ENCODE measurements at places on chromosomes 2 and 18. TPM values are rescaled to one million over a fixed set of nuclear protein-coding genes. Genes with fewer than 3 reads are reported as not detected.

GAL3ST2 gene
- not detected for total RNA-seq

MC2R gene
- not detected for total RNA-seq

- no peak for DNase-seq
- no peak overlapping the region for H3K27ac ChIP-seq
- no peak overlapping the region for H3K4me3 ChIP-seq
- no peaks in the 10 kb centered on the region for H3K27me3 ChIP-seq
These were observed 44.7 kb upstream of the SH3RF3 start for GRCh38 chr2:109084341-109084740.

GRCh38 chr2:43526994-43527393, 68.8 kb downstream of the THADA start:
- no peak overlapping the region for H3K4me3 ChIP-seq
- no peaks in the 10 kb centered on the region for H3K27me3 ChIP-seq

- DNase-seq = no peak
- no peak overlapping the region for H3K27ac ChIP-seq
- no peak overlapping the region for H3K4me3 ChIP-seq
- no peaks in the 10 kb centered on the region for H3K27me3 ChIP-seq
- no peaks in the 10 kb centered on the region for H3K4me1 ChIP-seq
- peaks cover 14% of the 10 kb centered on the region for H3K36me3 ChIP-seq
These were observed 66.7 kb upstream of the TFCP2L1 start for GRCh38 chr2:121351521-121352318.

DNA sequence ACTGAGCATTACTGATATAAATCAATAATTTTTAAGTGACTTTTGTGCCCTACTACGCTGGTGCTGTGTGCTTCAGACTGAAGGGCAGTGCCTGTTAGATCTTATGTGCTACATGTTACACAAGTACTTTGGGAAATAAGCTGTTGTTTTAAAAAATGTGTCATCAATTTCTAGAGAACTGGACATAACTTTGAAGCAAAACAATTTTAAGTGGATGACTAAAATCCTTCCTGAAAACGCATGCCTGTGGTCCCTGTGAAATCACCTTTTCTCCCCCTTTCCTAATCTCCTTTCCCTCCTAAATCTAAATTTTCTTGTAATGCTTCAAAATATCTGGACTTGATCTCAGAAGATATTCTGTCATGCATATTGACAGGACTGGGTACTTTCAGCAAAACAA, 7.1 kb upstream of the IL1RL1 start:
- H3K36me3 ChIP-seq = peaks cover 2% of the 10 kb centered on the region
- peaks cover 38% of the 10 kb centered on the region for H3K4me1 ChIP-seq
- no peak overlapping the region for H3K4me3 ChIP-seq
- peaks cover 11% of the 10 kb centered on the region for H3K27me3 ChIP-seq
- no peak for DNase-seq

DNA sequence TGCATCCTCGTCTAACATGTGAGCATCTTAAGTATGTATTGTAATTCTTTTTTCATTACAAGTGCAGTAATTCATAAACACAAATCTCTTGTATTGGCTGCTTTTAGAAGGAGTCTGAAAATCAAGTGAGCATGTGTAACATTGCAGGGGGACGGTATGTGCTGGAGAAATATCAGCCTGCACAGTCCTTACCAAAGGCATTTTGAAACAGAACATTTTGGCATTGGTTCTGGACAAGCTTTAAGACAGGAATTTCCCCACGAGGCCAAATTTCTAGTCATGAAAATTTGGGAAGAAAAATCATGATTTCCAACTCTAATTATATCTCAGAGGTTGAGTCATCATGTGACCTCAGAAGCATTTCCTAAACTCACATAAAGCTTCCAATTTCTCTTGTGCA, 24.7 kb upstream of the NRP2 start:
- DNase-seq = no peak
- no peak overlapping the region for H3K4me3 ChIP-seq
- peaks cover 26% of the 10 kb centered on the region for H3K4me1 ChIP-seq
- H3K27me3 ChIP-seq = no peaks in the 10 kb centered on the region
- H3K36me3 ChIP-seq = no peaks in the 10 kb centered on the region

DNA sequence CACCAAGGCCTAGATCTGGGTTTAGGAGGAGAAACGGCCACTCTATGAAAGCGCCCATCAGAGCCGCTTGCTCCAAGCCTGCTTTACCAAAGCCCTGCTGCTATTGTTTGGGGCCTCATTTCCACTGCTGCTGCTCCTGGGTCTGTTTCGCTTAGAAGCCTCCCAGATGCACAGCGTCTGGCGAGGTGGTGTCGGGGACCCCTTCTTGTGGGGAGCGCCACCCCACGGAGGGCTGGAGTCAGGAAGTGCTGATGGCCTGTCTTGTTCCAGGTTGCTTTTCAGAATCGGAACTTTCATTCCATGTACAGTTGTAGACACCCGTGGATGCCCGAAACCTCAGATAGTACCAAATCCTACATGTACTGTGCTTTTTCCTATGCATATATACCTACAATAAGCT, 204.9 kb upstream of the TWIST2 start:
- peaks cover 7% of the 10 kb centered on the region for H3K4me1 ChIP-seq
- DNase-seq = no peak
- H3K4me3 ChIP-seq = no peak overlapping the region
- H3K27ac ChIP-seq = no peak overlapping the region
- H3K27me3 ChIP-seq = no peaks in the 10 kb centered on the region
- H3K36me3 ChIP-seq = no peaks in the 10 kb centered on the region

DNA sequence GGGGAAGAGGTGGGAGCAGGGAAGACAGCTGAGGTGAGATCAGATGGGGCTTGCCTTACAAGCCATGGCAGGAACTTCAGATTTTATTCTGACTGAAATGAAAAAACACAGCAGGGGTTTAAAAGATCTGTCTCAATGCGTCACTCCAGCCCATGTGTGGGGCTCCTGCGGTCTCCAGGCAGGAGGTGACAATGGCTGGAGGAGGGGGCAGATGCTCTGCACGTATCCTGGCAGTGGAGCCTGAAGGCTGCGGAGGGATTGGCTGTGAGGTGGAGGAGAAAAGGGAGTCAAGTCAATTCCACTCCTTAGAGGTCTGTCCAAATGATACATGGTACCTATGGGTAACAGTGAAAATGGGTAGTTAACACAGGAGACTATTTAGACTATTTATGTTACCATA, 40.5 kb upstream of the KIDINS220 start:
- no peaks in the 10 kb centered on the region for H3K4me1 ChIP-seq
- no peak for DNase-seq
- H3K4me3 ChIP-seq = no peak overlapping the region
- no peaks in the 10 kb centered on the region for H3K36me3 ChIP-seq
- no peak overlapping the region for H3K27ac ChIP-seq

GRCh38 chr18:42047721-42048120, 92.7 kb downstream of the PIK3C3 start:
- DNase-seq = no peak
- H3K27ac ChIP-seq = no peak overlapping the region
- H3K27me3 ChIP-seq = no peaks in the 10 kb centered on the region

- H3K27me3 ChIP-seq = no peaks in the 10 kb centered on the region
- H3K36me3 ChIP-seq = no peaks in the 10 kb centered on the region
- no peak overlapping the region for H3K4me3 ChIP-seq
- H3K27ac ChIP-seq = no peak overlapping the region
- no peaks in the 10 kb centered on the region for H3K4me1 ChIP-seq
These were observed 8.9 kb upstream of the PDE1A start for GRCh38 chr2:182435754-182436153.
